ENCODE measurements at places on chromosomes 2 and 18.

- DNase-seq: peak; percentile 74
Observed at GRCh38 chr2:220779931-220780330, 792.2 kb downstream of the EPHA4 start.

DNA sequence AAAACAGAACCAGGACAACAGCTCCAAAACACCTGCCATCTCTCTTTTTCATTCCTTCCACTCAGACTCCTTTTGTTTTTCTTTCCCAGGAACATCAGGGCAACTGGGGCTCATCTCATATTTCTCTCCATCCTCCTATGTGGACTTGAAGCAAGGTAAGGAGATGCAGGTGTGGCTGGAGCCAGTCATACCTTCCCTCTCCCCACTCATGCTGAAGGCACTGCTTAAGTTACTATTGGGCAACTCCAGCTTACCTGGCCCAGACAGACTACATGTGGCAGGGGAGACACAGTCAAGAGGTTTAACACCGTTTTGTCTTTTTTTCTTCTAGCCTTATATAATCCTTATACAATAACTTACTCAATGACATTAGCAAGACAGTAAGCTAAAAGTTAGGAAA is 38.4 kb downstream of the LAMA1 start:
- no peak for DNase-seq

DNA sequence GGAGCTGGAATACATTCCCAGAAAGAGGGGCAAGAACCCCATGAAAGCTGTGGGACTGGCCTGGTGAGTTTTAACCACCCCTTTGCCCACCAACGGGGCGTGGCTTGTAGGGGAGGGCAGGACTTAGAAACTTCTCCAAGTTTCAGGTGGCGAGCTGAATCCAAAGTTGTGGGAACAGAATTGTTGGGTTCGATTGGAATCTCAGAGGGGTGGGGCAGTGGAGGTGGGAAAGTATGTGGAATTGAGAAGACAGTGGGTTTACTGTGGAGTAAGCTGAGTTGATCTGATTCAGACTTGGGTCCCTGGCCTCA is 1.1 kb downstream of the PNKD start:
- no peak for DNase-seq

GRCh38 chr18:31880186-31880898 is 62.6 kb downstream of the TRAPPC8 start:
- no peak for DNase-seq

- no peak for DNase-seq
Observed at GRCh38 chr2:30446602-30447148, 371 bp upstream of the LCLAT1 start.

DNA sequence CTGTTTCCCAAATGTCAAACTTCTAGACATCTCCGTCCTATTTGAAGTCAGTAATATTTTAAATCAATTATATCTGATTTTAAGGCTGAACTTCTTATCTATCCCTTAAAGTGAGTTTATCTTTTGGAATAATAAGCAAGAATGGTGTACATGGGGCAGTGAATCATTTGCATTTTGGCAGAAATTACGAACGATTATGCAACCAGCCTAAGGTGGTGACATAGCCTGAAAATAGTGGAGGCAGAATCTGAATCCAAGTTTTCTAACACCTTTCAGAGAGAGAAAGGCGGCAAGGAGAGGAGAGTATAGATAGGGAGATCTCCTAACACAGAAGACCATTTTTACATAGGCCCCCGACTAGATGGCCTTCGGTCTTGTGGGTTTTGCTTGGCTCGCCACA is 10.7 kb downstream of the ZBTB14 start:
- DNase-seq: no peak

- no peak for DNase-seq
Observed at GRCh38 chr2:41907771-41908207, 140.0 kb upstream of the PKDCC start.

DNA sequence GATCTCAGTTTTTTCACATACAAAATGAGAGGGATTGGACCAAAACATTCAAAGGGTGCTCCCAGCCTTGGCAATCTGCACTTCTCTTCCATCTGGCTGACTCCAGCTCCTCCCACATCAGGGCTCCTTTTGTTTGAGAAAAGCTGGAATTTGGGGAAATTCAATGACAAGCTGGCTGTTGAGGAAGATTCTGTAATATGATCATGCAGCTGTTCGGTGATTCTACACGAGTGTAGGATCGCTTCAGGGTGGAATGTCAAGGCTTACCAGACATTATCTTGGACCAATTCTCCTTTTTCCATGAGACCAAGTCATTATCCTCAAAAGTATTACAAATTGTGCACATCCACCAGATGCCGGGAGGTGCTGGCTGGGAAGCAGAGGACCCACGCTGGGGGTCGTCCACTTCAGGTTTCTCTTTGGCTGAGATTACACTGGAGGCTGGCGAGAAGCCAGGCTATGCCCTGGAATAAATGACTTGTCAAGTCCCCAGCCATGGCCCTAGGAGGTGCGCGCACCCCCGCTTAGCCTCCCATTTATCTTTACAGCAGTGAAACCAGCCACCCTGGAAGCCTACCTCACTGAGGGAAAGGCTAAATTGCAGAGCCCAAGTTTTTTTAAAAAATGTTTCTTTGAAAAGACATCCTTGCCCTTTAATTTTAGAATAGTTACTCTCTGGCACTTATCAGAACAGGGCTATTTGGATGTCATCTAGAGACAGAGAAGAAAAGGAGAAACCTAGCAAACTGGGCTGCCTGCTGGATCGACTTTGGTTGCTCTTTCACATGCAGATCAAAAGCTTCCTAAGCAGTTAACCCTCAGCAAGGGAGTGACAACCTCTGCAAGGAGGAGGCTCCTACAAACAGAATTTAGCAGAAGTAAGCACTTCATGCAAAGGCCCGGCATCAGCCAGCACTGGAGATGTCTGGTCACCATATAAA is 42.5 kb upstream of the LCLAT1 start:
- no peak for DNase-seq

GRCh38 chr2:135949451-135950234 is 35.8 kb downstream of the DARS1 start:
- no peak for DNase-seq

DNA sequence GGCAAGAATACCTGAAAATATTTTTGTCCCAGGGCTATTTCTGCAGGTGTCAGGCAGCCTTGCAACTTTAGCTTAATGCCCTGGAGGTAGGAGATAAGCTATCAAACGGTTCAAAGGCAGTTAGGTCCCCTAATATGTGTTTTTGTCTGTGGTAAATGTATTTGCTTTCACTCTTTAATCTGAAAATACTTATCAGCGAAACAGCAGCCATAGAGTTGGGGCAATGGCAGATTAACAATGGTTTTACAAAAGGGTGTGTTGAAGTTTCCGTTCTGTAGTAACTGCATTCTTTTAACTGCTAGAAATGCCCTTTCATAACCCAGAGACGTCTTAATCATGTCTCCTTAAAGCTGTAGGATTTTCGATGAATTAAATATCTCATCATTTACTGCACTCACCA is 265.0 kb upstream of the TRIB2 start:
- DNase-seq: no peak

GRCh38 chr2:23012499-23012898 is 372.5 kb upstream of the KLHL29 start:
- DNase-seq: no peak

DNA sequence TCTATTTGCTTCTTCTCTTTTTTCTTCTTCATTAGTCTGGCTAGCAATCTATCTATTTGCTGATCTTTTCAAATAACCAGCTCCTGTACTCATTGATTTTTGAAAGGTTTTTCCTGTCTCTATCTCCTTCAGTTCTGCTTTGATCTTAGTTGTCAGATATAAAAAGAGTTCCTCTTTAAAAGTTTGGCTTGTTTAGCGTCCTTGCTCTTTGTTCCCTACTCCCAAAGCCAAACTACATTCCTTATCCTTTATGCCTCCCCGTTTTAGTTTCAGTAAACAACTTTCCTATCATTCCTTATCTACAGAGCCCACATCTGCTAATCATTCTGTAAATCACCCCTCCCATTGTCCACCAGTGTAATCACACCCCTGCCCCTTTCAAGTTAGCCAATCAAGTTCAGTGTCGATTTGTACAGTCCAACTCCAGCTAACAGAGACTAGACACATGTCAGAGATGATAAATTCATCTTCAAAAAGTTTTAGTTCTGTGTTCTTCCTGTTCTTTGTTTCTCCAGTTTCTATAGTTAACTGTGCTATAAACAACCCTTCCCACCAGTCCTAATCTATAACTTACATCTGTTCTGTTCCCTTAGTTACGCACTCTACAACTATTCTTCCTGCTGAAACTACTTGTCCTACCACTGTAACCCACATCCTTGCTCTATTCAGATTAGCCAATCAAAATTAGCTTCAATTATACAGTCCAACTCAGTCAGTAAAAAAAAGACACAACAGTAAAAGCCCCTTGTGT is 44.4 kb downstream of the TFPI start:
- DNase-seq: no peak

DNA sequence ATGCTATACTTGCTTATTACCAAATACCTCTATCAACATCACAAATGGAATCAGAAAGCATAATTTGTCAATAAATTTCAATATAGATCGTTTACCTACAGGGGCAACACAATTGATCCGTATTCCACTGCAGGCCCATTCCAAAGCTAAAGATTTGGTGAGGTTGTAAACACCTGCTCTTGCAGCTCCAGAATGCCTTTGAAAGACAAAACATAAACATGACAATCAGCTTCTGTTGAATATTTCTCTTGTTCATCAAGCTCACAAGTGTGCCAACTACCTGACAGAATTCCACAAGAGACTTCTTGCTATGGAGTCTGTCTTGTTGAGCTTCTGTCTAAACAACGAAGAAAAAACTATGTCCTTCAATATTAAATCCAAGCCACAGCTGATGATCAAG is 30.3 kb downstream of the PECR start:
- no peak for DNase-seq

- DNase-seq: no peak
Observed at GRCh38 chr2:239961662-239962613, 63.2 kb downstream of the NDUFA10 start.

GRCh38 chr18:36440614-36441013 is 143.1 kb downstream of the FHOD3 start:
- no peak for DNase-seq

DNA sequence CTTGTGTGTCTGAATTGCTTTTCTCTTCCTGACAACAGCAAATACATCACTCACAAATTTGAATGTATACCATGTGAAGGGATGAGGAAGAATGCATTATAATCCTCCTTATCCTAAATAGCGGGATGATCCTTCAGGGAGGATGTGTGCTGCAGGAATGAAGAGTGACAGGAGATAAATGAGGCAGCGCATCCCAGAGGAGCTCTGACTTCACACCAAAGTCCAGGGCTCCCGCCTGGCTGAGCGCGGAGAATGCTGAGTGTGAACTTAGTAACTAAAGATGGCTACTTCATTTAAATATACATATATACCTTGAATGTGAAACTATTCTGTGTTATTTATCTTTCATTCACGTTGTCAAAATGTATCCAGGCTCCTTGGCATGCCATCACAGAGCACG is 145.2 kb upstream of the TPO start:
- DNase-seq: no peak

DNA sequence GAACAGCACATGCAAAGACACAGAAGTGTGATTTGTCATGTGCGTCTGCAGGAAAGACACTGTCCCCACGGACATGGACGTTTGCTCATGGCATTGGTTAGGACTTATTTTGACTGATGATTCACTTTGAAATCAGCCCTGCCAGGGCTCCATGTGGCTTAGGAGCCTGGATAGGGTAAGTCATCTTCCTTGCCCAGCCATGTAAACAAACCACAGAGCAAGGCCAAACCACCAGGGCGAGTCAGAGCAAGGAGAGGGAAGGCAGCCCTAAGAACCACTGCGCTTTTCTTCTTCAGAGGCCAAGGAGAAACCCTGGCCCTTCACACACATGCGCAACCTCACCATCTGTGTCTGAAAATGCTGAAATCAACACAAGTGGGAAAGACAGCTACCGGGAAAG is 88.8 kb downstream of the GFPT1 start:
- peak; percentile 80 for DNase-seq

DNA sequence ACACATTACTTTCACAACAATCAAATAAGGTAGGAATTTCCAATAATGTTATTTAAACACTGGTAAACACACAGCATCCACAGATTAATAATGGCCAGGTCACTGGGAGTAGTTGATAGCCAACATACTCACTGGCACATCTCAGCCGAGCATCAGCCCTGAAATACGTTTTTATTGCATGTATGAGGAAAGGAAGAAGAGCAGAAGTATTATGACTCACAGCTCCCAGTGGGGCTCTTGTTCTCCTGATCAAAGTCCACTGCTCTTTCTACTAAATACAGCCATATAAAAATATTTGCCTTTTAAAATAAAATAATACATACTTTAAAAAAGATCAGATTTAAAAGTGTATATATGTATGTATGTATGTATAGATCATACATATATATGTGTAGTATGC is 999.6 kb downstream of the SUCLG1 start:
- no peak for DNase-seq

GRCh38 chr2:112640800-112641675 is 4.7 kb upstream of the SLC20A1 start:
- peak; percentile 80 for DNase-seq

DNA sequence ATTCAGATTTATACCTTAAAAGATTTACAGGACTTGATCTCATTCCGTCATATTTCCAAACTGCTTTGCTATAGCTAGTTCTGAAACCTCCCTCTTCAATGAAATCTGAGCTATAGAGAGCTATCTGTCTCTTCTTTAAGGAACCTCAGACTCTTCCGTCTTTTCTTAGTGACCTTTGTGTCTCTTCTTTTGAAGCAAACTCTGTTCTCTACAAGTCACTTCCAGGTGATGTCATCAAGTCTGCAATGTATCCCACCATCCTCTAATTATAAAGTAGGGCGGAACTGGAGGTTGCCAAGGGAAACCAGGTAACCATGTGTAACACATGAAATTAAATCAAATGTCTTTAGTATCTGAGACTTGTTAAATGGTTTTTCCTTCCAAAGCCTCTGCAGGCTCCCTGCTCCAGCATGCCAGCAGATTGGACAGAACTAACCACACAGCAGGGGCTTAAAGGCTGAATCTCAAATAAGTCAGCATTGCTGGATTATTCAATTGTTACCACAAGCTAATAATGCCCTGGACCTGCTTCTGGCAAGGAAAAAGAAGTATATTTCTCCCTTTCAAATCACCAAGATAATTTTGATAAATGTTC is 41.2 kb upstream of the PEX13 start:
- DNase-seq: no peak

DNA sequence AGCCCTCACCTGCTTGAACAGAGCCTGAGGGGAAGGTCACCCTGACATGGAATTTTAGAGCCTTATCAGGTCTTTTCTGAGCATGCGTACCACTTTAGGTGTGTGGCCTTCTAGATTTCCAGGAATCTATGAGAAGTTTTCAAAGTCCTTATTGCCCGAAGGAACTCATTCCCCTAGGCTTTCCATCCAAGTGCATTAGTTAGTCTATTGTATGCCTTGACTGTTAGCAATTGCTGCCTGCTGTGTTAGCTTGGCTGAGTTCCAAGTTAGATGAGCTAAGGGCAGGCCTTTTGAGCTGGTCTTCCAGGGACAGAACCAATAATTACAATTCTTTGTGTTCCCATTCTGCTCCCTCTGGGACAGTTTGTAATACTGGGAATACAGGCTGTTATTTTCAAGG is 30.8 kb upstream of the PUM2 start:
- DNase-seq: no peak

- no peak for DNase-seq
Observed at GRCh38 chr18:58251416-58251815, 207.4 kb downstream of the NEDD4L start.

Data from AG04450 (cell line).